ENCODE measurements at places on chromosomes 7 and 10.

- no peak for DNase-seq
Measured at GRCh38 chr10:110007161-110007700, 553 bp upstream of the ADD3 start.

DNA sequence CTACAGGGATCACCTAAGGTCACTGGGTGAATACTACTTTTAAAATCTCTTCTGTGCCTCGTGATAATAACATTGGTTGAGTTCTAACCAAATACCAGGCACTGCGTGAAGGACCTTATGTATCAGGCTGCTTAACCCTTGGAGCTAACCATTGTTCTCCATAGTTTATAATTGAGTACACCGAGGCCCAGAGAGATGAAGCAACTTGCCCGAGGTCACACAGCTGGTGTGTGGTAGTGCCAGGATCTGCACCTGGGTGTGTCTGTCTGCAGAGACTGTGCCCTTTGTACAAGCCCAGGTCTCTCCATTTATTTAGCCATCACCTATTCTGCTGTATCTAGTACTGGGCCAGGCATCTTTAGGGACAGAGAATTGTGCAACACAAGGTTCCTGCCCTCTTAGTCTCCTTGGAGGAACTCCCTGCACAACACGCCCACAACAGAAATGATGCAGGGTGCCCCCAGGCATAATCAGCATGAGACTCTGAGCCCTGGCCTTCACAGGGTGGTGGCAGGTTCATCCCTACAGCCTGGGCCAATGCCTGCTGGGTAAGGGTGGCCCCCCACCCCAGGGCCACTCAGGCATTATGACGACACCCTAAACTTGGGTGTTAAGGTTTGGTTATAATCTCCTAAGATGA lies 31.5 kb downstream of the UNC5B start:
- peak; percentile 1 for DNase-seq

DNA sequence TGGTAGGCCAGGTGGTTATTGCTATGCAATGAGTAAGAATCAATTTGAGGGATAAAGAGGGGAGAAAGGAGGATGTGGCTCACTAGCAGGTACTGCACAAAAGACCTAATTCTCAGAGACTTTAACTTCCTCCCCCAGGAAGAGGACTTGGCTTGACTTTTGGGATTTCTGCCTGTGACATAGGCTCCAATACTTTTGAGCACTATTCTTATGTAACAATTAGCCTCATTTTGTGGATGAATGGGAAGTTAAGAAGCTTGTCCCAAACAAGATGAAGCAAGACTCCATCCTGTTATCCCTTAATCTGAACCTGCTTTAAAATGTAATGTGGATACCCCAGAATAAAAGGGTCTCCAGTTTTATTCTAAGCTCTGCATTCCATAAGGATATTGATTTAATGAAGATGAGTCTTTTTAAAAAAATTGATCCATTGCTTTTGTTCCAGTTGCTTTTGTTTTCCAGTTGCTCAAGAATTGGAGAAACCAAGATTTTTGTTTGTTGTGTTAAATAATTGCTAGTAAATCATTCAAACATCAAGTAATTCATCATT lies 218.5 kb downstream of the SNX13 start:
- DNase-seq, result no peak

GRCh38 chr7:73893342-73894101 lies 32.6 kb downstream of the TMEM270 start:
- DNase-seq, result no peak

DNA sequence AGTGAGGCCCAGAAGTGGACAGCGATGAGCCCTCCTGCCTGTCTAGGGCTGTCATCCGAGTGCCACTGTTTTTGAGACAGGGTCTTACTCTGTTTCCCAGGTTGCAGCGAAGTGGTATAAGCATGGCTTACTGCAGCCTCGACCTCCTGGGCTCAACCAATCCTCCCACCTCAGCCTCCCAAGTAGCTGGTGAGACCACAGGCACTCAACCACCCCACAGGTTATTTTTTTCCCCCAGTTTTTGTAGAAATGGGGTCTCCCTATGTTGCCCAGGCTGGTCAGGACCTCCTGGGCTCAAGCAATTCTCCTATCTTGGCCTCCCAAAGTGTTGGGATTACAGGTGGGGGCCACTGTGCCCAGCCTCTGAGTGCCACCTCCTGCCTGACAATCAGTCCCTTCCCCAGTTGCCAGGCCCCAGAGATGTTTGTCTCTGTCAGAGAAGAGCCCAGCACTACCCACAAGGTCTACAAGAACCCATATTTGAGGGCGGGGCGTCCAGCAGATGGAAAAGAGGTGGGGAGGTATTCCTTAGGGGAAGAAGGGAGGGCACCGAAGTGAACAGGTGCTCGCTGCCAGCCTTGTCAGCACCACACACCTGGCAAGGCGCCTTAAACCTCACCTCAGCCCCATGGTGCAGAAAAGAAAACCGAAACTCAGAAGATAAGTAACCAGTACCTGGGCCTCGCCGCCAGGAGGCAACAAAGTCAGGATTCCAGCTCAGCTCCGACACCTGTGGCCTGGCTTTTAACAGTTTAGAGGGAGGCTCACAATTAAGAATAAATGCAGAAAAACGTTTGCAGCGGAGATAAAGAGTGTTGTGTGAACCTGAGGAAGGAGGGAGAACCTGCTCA lies 77.4 kb upstream of the ANLN start:
- no peak for DNase-seq

DNA sequence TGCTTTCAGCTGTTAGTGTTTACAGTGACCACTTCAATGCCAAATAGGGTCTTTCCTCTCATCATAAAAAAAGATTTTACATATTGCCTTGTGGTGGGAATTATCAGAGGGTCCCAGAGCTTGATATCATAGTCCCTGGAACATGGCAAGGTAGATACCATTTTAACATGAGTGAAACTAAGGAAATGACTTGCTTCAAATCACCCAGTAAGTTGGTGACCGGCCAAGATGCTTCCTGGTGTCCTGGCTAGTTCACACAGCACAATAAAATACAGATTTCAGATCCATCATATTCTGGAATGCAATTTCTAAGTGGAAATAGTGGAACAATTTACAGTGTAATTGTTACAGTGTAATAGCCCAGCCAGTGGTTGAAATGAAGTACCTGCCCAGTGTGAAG lies 36.6 kb downstream of the CNNM1 start:
- no peak for DNase-seq

GRCh38 chr10:118504467-118505205 lies 90.8 kb downstream of the PRLHR start:
- DNase-seq, result peak; percentile 26

DNA sequence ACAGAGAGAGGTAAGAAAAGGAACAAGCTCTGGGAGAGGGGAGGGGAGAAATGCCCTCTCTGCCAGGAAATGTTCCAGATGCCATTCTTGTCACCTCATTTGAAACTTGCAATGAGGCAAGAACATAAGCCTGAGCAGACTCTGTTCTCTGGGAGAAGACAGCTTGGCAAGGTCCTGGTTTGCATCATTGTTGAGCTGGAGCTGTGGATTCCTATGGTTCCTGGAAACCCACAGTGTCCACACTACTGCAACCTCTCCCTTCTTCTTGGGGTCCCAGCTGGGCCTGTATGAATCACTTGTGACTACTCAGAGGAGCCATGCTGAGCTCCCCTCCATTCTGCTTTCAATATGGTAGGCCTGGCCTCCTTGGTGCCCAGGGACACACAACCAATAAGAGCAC lies 60.8 kb upstream of the HECTD2 start:
- DNase-seq, result no peak

DNA sequence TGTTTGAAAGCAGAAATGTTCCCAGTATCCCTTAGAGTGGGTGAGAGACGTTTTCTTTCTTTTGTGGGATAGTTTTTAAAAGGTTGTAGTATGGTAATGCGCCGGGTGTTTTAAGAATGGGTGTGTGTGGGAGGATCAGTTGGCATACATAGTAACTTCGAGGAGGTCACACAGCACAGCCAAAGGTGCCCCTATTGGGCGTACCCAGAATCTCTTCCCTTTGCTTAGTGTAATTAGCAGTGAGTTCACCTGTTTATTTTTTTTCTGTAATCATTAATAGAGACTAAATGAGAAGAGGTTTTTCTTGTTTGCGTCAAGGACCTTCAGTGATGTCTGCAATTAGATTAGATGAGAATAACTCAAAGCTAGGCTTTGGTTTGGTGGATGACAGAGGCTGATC lies 1.5 kb downstream of the PLEKHA8 start:
- DNase-seq, result no peak

DNA sequence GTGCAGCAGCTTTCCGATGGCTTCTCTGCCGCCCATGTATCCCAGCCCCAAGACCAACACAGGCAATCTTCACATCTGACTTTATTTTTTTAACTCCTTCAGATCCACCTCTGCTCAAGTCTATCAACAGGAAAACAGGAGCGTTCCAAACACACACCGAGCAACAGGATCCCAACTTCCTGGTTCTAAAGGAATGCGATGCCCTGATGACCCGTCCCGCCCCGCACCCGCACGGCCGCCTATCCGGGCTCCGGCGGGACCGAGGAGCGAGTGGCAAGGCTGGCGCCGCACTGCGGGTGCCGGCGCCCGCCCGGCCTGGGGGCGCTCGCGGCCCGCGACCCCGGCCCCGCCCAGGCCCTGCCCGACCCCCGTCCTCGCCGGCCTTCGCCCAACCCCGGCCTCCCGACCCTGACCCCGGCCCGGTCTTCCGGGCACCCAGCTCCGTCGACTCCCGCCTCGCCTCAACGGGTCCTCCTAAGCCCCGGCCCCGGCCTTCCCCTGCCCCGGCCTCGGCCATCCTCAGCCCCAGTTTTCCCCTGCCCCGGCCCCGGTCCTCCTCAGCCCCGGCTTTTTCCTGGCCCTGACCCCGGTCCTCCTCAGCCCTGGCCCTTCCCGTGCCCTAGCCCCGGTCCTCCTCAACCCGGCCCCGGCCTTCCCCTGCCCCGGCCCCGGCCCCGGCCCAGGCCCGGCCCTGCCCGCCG lies 730 bp downstream of the LARP4B start:
- DNase-seq, result no peak

GRCh38 chr10:64430690-64431323 lies 909.6 kb downstream of the REEP3 start:
- DNase-seq, result peak; percentile 35

DNA sequence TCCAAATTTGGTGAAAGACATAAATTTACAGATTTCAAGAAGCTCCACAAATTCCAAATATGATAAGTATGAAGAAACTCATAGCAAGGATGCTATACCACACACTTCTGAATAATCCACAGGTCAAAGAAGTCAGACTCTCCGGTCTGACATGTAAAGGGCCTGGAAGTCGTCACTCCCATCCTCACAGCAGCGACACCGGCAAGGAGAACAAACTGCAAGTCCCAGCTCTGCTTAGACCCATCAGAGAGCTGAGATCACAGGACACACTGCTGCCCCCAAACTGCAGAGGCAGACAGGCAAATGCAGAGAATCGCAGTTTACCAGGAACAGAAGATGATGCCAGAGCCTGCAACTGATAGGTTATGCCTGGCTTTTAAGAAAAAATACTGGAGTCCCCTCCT lies 62.0 kb downstream of the AMZ1 start:
- DNase-seq, result no peak

DNA sequence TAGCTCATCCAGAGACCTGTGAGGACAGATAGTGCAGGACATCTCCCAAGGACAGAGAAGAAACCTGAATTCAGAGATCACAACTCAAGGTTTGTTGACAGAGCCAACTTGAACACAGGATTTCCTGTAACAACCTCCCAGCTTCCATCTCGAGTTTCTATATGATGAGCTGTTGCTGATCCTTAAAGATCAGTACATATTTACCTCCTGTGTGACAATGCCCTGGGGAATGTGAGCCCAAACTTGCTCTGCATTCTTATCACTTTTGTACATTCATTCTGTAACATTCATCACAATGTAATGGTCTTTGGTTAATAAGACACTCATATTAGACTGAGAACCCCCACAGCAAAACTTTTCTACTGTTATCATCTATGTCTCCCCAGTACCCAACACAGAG lies 468.6 kb downstream of the XPNPEP1 start:
- DNase-seq, result no peak

DNA sequence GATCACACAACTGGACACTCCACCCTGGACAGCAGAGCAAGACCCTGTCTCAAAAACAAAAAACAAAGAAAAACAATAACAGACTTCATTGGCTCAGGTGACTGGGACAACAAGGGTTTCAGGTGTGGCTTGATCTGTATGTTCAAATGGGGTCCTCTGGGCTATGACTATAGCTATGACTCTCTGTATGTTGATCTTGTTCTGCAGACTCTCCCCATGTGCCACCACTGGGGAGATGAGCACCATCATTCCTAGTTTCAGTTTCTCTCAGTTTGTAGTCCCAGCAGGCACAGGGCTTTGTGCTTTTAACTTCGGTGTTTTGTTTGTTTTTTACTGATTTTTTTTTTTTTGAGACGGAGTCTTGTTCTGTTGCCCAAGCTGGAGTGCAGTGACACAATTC lies 53.8 kb downstream of the SUFU start:
- DNase-seq, result no peak

- no peak for DNase-seq
Measured at GRCh38 chr10:70162892-70163201, 7.5 kb downstream of the SAR1A start.

All from foreskin melanocyte (primary cell).